NCI-H1048 (cell line): ENCODE measurements at places on chromosomes 3 and 15.

- DNase-seq: no peak
These were observed 95.6 kb downstream of the OCA2 start for GRCh38 chr15:28003302-28004037.

DNA sequence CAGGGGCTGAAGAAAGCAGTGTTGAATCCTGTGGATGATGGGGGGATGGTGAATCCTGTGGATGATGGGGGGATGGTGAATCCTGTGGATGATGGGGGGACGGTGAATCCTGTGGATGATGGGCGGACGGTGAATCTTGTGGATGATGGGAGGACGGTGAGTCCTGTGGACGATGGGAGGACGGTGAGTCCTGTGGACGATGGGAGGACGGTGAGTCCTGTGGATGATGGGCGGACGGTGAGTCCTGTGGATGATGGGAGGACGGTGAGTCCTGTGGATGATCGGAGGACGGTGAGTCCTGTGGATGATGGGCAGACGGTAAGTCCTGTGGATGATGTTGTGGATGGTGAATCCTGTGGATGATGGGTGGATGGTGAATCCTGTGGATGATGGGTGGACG, 170.7 kb downstream of the SV2B start:
- DNase-seq: no peak

- DNase-seq: no peak
These were observed 446.9 kb downstream of the EDEM1 start for GRCh38 chr3:5634411-5634810.

DNA sequence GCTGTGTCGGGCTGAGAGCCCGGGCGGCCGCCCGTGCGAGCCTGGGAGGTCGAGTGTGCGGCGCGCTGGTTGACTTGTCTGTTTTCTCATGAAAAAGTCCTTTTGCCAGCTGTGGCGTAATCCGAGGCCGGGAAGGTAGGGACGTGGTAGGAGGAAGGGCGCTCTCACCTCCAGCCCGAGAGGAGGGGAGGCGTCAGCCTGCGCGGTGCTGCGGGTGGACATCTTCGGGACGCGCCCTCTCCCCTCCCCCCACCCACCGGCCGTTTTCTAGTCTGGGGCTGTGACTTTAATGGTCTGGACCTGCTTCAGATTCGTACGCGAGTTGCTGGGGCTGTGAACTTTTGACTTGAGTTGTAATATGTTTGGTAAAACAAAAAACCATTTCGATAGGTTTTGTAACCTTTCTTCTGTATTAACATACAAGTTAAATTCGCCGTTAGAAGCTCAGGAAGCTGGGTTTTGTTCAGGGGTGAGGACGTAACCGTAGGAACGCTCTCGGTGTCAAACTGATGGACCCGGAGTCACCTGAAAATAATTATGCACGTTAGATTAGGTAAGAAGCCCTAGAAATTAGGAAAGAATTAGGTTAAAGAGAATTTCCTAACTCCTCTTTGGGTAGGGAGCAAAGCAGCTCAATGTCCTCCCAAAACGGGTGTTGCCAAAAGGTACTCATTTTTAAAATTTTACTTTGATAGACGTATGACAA, 762 bp downstream of the NCK1 start:
- peak; percentile 10 for DNase-seq

GRCh38 chr3:64216274-64217147, 8.8 kb downstream of the PRICKLE2 start:
- no peak for DNase-seq

GRCh38 chr15:66942649-66943390, 122.6 kb upstream of the SMAD3 start:
- no peak for DNase-seq

DNA sequence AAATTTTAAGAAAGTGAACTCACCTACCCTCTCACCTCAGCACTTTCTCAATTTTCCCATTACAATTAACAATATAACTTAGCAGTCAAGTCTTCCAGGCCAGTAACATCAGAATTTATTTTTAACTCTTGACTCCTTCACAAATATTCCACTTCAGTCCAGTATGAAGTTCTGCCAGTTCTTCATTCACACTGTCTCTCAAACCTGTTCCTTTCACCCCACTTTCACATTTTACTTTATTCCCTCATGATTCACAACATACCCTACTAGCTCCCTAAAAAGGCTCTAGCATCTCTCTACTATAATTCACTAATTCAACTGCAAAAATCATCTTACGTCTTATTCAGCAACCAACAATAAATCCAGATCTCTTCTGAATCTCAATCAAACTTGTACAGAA, 3.8 kb downstream of the GSK3B start:
- no peak for DNase-seq

- DNase-seq: no peak
These were observed 229.0 kb upstream of the SLCO3A1 start for GRCh38 chr15:91624353-91624968.

DNA sequence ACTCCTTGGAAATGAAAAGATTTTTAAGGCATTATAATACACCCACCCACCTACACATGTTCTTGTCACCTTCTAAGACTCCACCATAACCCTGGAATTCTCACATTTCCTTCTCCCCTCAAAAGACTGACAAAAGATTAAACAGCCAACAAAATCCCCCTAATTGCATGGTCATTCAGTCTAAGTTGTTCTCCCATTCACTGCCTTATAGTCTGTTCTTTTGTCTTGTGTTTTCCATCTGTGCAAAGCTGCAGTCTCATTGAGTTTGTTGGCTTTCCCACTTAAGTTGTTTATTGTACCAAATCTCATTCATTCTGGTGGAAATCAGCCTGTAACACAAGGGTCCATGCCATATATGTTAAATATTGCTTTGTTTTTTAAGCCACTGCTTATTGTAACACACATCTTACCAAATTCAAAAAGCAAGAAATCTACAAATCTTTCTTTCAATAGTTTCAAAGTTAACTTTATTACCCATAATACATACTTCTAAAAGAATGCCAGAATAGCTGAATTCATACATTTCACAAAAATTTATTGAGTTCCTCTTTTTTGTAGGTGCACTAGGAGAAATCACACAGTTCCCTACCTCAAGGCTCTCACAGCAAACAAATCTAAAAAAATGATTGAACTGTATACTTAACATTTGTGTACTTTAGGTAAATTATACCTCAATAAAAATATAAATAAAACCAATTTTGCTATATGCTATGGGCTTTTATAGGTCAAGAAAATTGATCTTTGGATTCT, 2.4 kb upstream of the RCN2 start:
- no peak for DNase-seq

GRCh38 chr15:40108061-40108854, 421 bp downstream of the BMF start:
- DNase-seq: no peak

DNA sequence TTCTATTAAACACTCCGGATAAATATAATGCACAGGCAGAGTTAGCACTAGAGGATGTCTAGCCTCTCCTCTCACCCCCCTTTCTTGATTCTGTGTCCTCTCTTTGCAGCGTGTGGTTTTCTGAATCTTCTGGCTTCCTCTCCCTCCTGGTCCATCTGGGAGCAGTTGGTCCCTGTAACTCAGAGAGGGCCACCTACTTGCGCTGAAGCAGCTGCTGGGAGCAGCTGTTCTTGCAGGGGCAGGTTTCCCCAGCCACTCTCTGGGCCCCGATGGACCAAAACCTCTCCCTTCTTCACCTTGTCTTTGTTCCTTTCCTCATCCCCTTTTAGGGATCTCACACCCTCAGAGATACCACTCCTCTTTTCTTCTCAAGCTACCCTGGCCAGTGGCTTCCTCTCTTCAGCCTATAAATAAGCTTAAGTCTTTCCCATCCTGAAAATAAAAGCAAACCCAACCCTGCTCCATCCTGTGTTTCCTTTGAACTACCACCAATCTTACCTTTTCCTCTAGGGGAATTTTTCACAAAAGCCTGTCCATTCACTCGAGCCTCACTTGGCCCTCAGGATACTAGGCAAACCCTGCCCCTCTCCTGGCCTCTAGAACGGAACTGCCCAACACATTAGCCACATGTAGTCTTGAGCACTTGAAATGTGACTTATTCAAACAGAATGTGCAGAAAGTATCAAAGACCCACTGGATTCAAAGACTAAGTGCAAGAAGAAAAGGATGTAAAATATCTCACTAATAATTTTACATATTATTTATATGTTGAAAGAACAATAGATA, 59.7 kb downstream of the STARD5 start:
- no peak for DNase-seq

DNA sequence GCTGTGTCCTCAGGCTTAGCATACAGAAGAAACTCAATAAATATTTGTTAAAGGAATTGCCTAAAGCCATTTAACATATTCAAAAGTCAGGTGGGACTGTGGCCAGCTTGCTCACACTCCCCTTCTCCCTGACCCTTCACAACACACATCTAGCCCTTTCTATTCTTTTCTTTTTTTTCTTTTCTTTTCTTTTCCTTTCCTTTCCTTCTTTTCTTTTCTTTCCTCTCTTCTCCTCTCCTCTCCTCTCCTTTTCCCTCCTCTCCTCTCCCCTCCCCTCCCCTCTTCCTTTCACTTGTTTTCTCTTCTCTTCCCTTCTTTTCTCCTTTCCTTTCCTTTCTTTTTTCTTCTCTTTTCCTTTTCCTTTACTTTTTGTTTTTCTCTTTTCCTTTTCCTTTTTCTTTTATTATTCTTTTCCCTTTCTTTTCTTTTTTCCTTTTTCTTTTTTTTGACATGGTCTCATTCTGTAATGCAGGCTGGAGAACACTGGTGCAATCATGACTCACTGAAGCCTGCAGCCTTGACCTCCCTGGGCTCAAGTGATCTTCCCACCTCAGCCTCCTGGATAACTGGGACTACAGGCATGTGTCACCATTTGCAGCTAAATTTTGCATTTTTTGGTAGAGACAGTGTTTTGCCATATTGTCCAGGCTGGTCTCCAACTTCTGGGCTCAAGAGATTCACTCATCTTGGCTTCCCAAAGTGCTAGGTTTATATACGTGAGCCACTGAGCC, 377.8 kb downstream of the GRM7 start:
- no peak for DNase-seq

- no peak for DNase-seq
These were observed 50.5 kb downstream of the THBS1 start for GRCh38 chr15:39631357-39631756.

- DNase-seq: no peak
These were observed 88.6 kb upstream of the ZNF280D start for GRCh38 chr15:56821721-56822425.

GRCh38 chr3:66452303-66453011, 48.4 kb downstream of the LRIG1 start:
- DNase-seq: no peak

- no peak for DNase-seq
These were observed 57.2 kb downstream of the KIF9 start for GRCh38 chr3:47225310-47225906.

DNA sequence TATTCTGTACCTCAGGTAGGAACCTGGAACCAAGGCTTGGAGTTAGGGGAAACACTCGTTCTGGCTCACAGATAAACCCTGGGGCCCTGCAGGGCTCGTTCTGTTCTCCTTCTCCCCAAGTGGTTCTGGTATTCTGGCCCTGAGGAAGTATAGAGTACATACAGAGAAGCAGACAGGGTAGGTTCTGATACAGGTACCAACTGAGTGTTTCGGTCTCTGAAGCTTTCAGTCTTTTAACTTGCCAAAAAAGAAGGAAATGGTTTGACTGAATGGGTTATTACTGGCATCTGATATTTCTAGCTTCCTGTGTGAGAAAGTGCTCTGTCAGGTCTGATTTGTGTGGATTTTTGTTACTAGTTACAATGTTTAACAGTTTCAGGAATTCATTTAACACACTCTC, 67.3 kb downstream of the UBE2E2 start:
- DNase-seq: no peak

DNA sequence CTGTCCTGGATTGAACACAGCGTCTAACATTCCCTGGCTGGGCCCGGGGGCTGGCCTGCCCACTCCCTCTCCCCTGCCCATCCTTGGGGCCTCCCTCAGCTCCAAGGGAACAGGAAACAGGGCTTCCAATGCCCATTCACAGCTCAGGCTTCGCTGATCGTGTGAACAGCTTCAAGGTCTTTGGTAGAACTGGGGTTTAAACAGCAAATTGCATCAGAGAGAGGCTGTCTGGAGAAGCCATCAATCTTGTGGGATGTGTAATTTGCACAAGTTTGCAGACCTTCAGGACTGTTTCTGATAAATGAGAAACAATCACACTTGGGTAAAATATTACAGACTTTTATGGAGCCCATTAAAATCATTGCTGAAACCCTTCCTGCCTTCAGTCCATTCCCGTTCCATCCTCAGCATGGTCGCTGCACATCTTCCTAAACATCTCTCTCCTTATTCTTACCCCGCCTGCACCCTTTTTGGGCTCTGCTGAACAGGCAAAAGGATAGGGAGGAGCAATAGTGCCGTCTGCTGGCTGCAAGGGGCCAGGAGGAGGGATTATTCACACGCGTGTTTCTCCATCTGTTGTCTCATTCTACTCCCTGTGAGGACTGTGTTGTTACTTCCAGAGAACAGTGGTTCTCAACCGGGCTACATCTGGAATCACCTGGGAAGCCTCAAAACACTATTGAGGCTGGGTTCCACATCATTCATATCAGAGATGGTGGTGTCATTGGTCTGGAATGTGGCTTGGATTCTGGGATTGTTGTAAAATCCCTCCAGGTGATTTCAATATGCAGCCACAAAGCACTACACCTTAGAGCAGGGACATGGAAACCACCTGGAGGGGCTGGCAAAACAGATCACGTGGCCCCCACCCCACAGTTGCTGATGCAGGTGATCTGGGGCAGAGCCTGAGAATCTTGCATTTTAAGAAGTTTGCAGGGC, 116.3 kb downstream of the CLSTN2 start:
- no peak for DNase-seq

GRCh38 chr3:111730143-111730542, 128.9 kb upstream of the PHLDB2 start:
- DNase-seq: no peak

DNA sequence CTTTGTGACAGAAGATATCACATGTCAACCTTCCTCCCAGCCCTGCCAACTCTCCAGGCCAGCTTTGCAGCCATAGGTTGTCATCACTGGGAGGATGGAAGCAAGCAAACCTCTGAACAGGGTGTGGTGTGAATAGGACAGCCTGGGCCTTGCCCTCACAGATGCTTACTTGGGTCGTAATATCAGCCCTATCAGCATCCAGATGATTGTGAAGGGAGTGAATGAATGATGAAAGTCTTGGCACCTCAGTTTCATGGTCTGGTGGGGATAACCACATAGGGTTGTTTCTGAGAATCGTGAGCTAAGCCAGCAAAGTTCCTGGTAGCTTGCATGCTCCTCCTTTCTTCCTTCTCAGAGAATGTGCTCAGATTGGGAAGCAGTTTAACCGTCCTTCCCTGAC, 55.1 kb upstream of the POLR2M start:
- no peak for DNase-seq

- DNase-seq: no peak
These were observed 37.3 kb downstream of the RFT1 start for GRCh38 chr3:53092942-53093341.

DNA sequence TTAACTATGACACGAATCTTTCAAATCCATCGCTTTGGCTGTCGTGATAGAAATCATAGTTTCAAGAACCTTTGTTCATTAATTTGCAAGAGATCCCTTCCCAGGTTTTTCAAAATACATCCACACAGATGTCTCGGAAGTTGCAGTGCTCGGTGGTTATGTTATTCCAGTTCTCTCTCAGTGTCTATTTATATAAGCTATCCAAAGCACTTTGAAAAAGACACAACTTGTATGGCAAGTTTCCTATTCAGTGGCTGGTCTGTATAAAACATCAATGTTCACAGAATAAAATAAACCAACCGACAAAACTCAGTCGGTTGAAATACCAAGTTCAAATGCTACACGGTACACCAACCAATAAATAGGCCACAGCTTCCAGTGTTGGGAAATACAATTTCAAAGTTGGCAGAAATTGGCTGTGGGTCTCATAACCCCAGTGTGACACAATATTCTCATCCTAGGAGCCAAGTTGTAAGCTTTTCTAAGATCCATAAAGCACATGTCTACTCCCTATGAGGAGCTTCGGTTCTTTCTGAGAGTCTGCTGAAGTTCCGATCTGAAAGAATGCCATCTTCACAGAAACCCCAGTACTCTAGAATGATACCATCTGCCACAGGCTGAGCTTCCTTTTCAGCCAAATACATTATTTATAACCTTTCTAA, 23.7 kb downstream of the SATB1 start:
- DNase-seq: no peak
